ENCODE measurements at places on chromosomes 1 and 21. TPM values are rescaled to one million over a fixed set of nuclear protein-coding genes. Genes with fewer than 3 reads are reported as not detected.
A peak's percentile ranks its signal among the peaks of the same experiment; 100 is the strongest.

The OR2L5 gene
- not detected for polyA plus RNA-seq

- DNase-seq: no peak
These were observed 1.5 kb upstream of the S100A14 start for GRCh38 chr1:153617663-153618062.

- no peak for DNase-seq
These were observed 478.1 kb upstream of the NR5A2 start for GRCh38 chr1:199549421-199549820.

The RAB4A gene
- 53.5 TPM for polyA plus RNA-seq

The LCE1C gene
- polyA plus RNA-seq: not detected

The ANKRD35 gene
- 2.7 TPM for polyA plus RNA-seq

DNA sequence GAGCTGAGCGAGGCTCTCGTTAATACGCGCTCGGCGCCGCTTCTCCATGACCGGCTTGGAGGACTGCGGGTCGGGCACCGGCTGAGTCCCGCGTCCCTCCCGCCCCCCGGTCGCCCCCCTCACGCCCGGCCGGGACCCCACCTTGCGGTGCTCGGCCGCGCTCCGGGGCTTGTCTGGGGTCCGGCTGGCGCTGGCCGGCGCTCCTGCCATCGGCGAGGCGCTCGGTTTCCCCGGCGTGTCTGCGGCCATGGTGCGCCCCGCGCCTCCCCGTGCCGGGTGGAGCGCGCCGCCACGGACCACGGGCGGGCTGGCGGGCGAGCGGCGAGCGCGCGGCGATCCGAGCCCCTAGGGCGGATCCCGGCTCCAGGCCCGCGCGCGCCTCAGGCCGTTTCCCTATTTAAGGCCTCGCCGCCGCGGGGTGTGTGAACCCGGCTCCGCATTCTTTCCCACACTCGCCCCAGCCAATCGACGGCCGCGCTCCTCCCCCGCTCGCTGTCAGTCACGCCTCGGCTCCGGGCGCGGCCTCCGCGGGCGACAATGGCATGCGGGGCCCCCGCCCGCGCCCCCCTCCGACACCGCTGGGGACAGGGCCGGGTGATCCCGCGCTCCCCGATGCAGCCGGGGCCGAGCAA, at the start of gene HES4:
TSS of gene HES4 (minus strand) at position 373 of the 632 bp plus-strand sequence. CDS start at position 249, 124 bp downstream.
- peak; percentile 84 for DNase-seq

DNA sequence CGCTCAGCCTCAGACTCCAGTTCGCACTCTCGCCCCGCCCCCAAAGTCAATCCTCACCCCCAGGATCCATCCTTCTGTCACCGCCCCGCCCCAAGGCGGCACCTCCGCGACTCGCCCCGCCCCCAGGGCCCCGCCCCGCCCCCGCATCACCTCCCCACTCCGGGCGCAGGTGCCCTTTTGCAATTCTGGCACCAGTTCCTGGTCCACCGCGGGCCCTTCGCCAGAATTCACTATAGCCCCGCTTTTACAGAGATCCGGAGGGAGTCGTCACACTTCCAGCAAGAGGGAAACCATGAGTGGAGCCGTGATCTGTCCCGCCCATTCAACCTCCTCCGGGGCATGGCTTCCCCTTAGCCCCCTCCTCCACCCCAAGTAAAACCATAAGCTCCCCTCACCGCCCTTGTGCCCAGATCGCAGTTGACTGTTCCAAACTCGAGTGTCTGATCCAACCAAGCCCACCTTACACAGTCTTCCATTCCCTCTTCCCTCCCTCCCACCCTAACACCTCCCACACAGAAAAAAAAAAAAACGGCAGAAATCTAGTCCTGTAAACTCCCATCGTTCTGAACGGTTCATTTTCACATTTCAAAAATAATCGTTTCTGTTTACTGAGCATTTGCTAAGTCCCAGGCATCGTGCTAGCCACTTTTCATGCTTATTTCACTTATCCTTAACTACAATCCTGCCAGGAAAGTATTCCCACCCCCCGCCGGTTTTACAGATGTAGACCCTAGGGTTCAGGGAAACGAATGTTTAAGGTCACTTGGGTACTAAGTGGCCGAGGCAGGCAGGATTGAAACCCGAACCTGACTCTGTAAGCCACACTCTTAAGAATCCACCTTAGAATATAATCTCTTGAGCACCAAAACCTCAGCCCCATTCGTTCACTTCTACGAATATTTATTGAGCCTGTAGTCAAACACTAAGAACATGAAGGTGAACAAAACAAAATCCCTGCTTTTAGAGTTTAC, 1.3 kb upstream of the DNAJC16 start:
- peak; percentile 95 for DNase-seq

The KRTAP21-2 gene
- not detected for polyA plus RNA-seq

The STYXL2 gene
- 0.29 TPM for polyA plus RNA-seq

- DNase-seq: no peak
These were observed 8.9 kb upstream of the DHRS3 start for GRCh38 chr1:12626888-12627287.

DNA sequence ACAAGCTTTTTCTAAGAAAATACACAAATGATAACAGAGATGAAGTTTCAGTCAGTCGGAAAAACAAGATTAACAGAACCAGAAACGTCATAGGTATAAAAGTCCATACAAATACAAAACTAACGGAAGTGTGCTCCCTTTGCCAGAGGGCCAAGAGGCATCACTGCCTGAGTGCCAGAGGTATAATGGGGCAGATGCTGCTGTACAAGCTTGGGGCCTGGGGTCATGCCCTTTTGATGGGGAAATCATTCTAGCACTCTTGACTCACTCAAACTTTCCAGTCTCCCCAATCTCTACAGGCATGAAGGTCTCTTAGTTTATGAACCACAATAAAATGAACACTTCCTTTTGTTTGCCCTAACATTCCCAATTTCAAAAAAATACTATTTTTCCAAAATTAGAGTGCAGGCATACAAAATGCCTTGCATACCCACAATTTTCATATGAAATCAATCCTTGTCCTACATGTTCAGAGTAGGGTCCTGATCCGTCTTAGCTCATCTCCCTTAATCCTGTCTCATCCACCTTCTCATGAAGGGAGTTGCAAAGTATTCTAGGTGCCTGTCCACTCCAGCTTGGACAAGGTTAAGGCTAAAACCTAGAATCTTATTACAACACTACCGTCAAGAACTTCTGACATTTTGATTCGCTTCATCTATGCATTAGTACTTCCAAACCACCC, 1.5 kb downstream of the RPL22 start:
- DNase-seq: no peak

- no peak for DNase-seq
These were observed 12.6 kb upstream of the PSMA5 start for GRCh38 chr1:109438798-109439297.

DNA sequence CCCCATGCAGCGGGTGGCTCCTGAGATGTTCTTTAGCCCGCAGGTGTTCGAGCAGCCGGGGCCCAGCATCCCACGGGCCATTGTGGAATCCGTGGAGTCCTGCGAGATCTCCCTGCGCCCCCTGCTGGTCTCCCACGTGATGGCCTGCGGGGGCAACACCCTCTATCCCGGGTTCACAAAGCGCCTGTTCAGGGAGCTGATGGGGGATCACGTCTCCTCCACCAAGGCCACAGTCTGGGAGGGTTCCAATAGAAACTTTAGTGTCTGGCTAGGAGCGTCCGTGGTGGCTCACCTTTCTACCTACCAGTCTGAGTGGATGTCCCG, 71.0 kb downstream of the ACTL8 start:
- DNase-seq: no peak

DNA sequence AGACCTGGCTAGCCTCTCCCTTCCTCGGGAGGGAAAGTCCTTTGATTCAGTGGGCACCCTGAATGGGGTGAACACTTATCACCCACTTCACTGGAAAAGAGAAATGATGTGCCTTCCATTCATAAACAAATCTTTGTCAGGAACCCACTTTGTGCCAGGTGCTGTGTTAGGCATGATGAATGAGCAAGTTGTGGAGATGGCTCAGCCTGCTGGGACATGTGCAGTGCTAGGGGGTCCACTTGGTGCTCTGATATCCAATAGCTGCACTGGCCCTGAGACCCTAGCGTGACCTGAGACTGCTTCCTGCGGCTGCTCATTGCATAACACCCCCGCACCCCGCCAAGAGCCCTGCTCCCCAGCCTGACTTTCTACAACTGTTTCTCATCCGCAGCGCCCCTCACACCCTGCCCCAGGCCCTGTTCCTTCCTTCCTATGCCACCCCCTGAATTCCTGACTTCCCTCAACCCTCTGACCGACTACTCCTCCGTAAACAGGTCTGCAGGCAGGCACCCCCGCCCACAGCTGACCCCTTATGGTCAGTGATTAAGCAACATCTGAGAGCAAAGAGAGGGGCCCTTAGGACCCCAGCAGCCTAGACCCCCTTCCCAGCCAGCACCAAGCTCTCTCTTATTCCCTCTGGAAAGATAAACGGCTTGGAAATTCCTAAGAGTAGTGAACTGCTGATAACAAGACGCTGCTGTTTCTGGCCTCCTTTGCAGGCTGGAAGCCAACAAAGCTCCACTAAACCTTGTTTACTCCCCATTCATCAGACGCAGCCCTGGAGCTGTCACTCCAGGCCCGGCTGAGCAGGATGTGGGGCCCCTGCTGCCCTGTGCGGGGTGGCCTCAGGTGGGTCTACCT, 12.9 kb downstream of the CSRP1 start:
- DNase-seq: no peak

DNA sequence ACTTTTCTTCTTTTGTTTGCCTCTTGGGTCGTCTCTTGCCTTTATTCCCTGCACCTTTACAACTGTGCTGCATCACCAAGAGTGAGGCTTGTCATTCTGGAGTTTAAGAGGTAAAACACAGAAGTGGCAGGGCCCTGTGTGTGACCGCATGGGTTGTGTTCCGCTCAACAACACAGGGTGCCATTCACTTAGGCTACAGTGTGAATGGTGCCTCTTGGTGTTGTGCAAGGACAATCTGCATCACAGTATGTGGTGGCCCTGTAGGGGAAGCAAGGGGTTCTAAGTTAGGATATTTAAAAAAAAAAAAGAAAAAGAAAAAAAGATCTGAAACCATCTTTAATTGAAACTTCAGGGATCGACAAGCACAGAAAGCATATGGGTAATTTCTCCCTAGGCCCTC, 38.2 kb downstream of the BRINP2 start:
- DNase-seq: no peak

The TMEM240 gene
- 6.6 TPM for polyA plus RNA-seq

DNA sequence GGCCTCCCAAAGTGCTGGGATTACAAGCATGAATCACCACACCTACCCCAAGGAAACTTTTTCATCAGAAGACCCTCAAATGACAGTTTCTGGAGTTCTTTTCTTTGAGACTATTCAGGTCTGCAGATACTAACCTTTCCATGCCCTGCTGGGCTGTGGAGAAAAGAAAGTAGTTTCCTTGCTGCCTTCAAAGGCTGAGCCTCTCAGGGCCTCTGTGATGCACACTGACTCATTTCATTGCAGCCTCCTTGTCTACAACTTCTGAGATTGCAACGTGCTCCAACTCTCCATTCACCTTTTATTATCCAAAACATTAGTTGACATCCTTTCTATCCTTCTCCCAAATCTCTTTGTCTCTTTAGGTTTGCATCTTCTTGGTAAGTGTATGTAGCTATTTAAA, 8.8 kb upstream of the SAMSN1 start:
- DNase-seq: no peak

The FAM72C gene
- 0.40 TPM for polyA plus RNA-seq

GRCh38 chr1:232911027-232911599, 39.3 kb upstream of the NTPCR start:
- no peak for DNase-seq

The ADAMTS1 gene
- 98.9 TPM for polyA plus RNA-seq

GRCh38 chr21:16372586-16372985, 642.8 kb downstream of the USP25 start:
- DNase-seq: no peak

DNA sequence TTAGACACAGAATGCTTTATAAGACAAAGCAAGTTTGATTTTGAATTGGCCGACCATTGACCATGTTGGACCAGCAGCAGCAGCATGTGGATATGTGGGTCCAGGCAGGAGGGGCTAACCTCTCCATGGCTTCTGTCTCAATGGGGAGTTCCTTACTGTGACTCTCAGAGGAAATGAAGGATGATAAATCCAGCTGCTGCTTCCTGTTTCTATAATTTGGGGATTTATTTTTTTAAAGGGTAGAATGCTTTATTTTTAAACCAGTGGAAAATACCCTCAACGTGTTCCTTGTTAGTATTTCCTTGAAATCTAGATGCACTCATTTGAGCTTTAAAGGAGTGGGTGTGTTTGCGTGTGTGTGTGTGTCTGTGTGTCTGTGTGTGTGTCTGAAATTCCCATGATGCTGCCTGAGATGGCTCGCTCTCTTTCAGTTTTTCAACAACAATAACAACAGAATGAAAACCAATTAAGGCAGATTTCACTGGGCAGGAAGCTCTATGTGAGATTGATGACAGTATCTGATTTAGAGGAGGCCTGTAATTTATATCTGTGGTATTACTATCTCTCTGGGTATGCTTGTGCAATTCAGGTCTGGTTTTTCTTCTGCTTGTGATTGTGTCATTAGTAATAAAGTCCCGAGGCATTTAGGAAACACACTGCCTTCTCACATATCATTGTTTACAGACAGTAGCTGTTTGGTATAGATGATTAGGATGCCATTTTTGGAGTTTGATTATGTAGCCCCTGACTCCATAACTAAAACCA, 86.1 kb upstream of the ZNF326 start:
- no peak for DNase-seq

- DNase-seq: no peak
These were observed 136.4 kb downstream of the SETD4 start for GRCh38 chr21:35923971-35924370.

DNA sequence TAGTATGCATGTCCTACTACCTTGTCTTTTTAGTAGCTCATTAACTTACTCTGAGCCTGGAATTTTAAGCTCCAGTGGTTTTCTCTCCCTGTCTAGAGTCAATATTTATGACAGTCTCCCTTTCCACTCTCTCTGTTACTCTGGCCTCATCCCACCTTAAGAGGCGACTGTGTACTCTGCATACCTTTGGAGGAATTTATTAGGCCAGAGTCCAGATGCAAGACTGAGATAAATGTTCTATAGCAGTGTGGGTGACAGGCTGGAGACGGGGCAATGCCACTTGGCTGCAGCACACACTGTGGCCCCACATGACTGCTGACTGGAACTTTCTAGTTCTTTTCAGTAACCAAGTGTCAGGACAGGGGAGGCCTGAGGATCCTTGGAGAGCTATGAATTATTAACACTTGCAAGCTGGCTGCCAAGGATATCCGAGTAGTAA, 4.1 kb upstream of the PDZK1 start:
- DNase-seq: peak; percentile 61

- no peak for DNase-seq
These were observed 85.9 kb upstream of the SIM2 start for GRCh38 chr21:36613059-36613458.

GRCh38 chr1:230833511-230833910, 34.8 kb downstream of the C1orf198 start:
- DNase-seq: no peak

The ANGPTL7 gene
- not detected for polyA plus RNA-seq

DNA sequence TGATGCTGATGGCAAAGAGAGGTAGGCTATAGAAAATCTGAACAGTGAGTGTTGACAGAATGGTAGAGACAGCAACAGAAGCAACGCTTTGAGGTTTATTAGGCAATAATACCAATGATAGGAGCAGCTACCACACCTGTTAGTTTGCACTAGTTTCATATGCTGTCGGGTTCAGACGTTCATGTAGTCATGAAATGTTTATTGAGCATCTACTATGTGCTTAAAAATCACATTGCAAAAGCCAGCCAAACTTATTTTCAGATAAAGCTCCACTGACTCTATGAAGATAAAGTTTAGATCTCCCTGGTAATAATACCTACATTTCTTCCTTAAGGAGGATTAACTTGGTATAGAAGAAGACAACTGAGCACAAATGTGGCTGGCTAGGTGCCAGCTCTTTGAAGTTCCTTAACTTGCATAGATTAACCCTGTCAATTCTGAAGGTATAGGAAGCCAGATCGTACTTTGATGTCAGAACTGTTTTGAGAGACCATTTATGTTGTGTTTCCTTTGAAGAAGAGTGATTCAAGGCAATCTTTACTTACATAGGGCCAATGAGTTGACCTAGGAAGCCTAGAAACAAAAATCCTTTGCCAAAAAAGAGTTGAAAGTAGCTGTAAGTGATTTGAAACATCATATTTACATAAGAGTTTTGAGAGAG, 71.5 kb downstream of the DISP1 start:
- DNase-seq: no peak
